Stimulated activated CD4-positive, alpha-beta T cell treated with anti-CD3 and anti-CD28 coated beads, Interleukin-15, amount 100 ng/mL, for 48 hours (primary cell): ENCODE measurements at places on chromosomes 2 and 18.

GRCh38 chr2:171316755-171317337, 116.9 kb downstream of the METTL8 start:
- DNase-seq = no peak

GRCh38 chr2:144519934-144520731, at the start of gene ZEB2:
TSS of gene ZEB2 (minus strand) at chr2:144520119. CDS start at chr2:144517350, 2,769 bp downstream.
- DNase-seq = no peak

- peak; percentile 41 for DNase-seq
Observed at GRCh38 chr2:101823347-101823791, 125.9 kb downstream of the MAP4K4 start.

DNA sequence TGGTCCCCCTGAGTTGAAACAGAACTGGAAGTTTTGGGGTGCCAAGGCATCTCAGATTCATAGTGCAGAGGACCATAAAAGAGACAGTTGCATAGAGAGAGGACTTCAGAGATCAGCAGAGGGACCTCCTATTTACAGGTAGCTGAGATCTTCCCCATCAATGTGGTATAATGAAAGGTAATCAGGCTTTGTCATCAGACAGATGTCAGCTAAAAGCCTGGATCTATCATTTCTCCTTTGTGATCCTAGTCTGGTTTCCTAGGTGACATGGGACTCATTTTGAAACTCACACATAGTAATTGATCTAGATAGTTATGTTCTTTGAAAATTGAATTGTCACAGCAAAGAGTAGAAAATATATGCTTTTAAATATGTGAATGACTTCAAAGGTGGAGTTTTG, 443.5 kb upstream of the MAP2 start:
- no peak for DNase-seq

GRCh38 chr2:222336931-222337330, 38.1 kb upstream of the PAX3 start:
- no peak for DNase-seq

- no peak for DNase-seq
Observed at GRCh38 chr2:19435815-19436214, 77.4 kb upstream of the OSR1 start.

DNA sequence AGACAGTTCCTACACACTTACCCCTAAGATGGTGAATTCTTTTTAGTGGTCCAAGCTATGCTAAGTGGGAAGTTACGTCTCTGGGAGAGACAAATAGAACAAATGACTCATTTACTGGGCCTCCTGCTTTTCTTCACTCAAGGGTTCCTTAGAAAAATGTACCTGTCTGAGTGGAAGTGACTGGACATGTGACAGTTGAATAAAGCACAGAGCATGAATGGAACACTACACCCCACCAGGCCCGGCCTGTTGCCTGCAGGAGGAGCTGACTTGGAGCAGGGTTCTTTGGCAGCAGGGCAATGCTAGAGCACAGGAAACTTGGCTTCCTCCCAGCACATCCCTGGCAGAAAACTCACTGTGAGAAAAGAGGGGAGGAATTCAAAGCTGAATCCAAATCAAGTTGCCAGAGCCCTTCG, 451.0 kb upstream of the SETBP1 start:
- DNase-seq = no peak

- no peak for DNase-seq
Observed at GRCh38 chr18:55996717-55997116, 408.7 kb upstream of the TCF4 start.

- no peak for DNase-seq
Observed at GRCh38 chr2:45000341-45000901, 8.8 kb downstream of the SIX2 start.

DNA sequence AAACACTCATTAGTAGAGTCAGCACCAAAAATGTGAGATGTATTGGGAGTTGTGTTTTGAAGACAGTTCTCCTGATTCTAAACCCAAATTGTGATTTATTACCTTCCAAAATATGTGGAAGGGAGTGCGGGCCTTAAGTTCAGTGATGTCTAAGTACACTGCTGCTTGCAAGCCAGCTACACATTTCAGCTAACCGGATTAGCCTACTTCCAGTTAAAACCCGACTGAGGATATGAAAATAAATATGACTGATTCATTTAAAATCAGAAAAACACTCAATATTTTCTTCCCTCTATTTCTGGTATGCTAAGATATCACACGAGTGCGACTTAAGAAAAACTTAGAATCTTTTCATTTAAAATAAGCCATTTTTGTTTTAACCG, 907 bp downstream of the FHL2 start:
- DNase-seq = no peak

- DNase-seq = peak; percentile 35
Observed at GRCh38 chr18:657311-658000, at the start of gene TYMS. TSS of gene TYMS (plus strand) at chr18:657653. CDS start at chr18:657743, 90 bp downstream.

DNA sequence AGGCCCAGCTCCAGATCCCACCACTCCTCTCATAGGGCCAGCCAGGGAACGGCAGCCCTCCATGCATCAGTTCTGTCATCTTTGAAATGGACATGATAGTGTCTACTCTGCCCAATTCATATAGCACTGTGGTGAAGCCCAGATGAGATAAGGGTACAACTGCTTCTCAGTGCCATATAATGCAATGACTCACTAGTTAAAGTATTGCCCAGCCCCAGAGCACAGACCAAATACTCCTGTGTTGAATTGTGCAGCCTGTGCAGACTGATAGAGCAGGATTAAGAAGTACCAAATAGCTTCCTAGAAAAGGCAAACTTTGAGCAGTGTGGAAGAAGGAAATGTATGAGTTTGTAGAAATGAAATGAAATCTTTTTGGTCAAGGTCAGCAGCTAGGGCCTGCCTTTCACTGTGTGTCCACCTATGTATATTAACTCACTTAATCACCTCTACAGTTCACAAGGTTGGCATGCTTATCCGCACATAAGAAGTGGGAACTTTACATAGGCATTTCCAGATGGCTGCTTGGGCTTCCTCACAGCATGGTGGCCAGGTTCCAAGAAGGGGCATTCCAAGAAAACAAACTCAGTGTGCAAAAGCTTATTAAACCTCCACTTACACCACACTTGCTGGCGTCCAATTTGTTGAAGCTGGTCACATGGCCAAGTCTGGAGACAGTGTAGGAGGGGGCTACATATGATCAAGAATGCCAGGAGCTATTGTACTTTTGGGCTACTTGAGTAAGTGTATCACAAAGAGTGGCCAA, 102.8 kb upstream of the COPS8 start:
- DNase-seq = no peak

- DNase-seq = no peak
Observed at GRCh38 chr2:143758629-143759330, 629.6 kb downstream of the ARHGAP15 start.

- DNase-seq = no peak
Observed at GRCh38 chr2:22832196-22832595, 552.8 kb upstream of the KLHL29 start.

DNA sequence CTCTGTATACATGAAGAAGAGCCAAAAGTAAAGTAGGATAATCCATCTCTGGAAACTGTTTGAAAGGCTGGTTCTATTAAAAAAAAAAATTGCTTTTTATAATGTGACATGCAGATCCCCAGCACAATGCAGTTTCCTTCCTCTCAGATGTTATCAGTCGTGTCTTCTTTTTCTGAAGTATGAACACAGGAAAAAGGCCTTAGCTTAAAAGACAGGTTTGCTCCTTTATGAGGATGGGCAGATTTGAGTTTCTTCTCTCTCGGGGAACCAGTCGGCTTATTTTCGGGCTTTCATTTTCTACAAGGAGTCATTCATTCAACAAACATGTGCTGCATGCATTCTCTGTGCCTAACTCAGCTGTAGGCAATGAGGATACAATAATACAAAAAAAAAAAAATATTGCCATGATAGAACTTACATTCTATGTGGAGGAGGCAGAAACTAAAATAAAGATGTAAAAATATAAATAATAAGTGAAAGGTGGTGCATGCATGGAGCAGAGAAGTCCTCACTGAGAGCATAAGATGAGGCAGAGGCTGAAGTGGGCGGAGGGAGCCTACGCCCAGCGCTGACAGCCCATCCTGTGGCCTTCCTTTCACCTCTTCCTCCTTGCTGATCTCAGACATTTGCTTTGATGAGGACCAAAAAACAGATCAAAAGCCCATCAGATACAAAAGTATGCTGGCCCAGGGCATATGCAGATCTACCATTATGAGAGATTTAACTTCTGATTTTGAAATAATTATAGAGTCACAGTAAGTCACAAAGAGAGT, at the start of gene CD226:
TSS of gene CD226 (minus strand) at position 513 of the 773 bp plus-strand sequence. CDS start at position 46, 467 bp downstream.
- DNase-seq = no peak

DNA sequence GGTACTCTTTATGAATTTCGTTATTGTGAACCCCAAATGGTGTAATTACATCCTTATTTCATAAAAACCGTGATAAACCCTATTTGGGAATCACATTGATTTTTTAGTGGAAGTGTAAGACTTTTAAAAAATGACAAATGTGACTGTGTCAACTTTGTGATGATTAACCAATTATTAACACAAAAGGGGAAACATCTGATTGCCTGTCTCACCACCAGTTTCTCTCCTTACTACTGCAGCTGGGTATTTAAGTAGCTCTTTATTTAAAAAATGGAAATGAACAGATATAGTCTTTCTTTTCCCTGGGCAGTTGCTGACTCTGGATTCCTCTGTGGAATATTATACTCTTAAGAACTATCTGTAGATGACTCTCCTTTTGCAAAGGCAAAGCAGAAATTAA, 11.6 kb upstream of the RPE start:
- no peak for DNase-seq

DNA sequence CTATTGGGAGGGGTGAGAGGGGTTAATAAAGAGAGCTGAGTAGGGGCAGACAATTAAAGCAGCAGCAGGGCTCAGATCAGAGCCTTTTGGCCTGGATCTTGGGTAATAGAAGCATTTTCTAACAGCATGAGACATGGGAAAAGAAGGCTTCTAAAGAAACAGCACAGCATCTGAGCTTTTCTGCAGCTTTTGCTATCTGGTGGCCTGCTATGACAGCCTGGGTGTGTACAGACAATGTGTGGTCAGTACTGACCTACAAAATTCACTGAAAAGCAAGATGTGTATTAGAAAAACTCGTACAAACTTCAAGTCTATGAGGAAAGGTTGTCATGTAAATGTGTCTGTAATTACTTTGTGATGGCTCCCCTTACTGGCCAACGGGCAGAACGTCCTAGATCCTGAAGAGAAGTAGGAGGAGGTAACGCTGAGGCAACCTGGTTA, 95.6 kb downstream of the GALNT3 start:
- DNase-seq = no peak

DNA sequence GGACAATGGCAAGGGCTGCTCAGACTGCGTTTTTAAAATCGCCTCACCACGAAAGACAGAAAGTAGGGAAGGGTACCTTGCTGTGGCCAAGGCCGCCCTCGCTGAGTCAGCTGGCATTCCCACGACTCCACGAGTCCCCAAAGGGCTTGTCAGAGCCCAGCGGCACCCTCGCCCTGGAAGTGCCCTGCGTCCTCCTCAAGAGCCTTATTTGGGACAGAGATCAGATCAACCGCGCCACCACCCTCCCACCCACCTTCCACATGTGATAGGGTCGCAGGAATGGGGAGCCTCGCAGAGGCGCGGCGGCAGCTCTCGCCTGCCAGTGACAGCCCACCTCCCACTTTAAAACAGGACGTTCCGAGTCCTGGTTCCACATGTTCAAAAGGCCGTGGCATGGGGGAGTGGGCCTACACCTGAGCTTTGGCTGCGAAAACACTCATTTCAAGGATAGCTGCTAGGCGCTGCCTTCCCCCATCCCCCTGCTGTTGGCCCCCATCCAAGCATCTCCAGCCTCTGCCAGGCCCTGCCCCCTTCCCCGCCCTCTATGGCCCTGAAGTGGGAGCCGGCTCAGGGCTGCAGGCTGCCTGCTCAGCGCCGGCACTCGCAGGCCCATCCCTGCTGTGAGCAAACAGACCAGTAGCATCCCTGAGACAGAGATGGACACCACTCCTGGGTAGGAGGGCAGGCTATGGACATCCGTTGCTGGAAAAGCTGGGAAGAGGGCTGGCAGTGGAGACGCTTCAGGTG, 38.1 kb upstream of the ARHGEF4 start:
- DNase-seq = no peak
